ENCODE measurements at places on chromosomes 5 and 9.

DNA sequence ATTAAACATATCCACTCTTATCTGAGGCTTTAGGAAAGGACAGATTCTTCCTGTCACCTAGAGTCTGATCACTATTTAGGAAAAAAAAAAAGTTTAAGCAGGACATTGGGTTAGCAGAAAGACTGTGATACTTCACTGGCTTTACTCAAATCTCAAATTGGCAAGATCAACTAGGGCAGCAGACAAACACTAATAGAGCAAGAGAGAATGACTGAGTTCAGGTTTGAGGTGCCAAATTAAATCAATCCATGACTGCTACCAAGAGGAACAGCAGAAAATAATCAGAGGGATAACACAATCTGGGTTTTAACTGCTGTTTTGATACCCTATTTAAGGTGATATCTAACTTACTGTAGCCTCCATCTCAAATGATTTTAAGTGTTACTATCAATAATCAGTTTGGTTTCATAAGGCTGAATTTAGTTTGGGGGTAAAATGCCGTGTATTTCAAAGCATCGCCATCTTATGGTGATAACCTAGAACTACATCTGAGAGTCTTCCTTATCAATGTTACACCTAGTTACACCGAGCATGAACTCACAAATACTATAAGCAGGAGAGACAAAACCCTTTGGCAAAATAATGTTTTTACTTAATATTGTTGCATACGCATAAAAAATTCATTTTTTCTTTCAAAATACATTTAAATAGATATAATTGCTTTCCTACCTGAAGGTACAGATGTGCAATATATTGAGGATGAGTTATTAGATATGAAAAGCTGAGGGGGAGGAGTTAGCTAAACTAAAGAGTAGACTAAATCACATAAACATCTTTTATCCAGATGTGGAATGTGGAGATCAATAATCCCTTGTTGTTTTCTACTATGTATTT lies 286.4 kb upstream of the CDH12 start:
- no peak for DNase-seq

DNA sequence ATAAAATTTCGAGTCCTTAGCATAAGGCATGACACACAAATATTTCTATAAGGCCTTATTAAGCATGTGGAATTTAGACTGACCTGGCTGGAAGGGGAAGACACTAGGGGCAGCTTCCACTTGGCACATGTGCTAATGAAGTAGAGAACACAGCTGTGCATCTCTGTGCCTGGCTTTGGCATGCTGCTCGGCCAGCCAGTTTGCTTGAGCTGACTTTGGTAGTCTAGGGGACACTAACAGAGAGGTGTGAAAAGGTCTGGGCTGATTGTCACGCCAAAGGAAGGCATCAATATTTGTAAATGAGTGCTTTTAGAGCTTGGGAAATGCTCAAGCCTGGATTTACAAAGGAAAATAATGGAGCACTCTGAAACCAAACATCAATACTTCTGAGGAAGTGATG lies 723.7 kb downstream of the PRELID2 start:
- DNase-seq = no peak

DNA sequence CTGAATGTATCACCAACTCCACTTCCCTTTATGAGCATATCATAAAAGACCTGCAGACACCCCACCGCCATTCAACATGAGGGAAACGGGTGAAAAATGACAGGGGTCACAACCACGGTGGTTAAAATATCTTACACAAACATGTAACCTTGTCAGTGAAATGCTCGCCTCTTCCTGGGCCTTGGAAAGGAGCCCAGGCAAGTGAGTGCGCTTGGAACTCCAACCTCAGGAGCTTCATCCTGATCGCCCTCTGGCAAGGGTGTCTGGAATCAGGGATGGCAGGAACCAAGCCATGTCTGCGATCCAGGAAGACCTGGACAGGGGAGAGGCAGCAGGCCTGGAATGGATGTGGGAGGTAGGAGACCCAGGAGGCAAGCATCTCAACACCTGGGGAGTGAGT lies 282.7 kb downstream of the GAS1 start:
- DNase-seq = no peak

DNA sequence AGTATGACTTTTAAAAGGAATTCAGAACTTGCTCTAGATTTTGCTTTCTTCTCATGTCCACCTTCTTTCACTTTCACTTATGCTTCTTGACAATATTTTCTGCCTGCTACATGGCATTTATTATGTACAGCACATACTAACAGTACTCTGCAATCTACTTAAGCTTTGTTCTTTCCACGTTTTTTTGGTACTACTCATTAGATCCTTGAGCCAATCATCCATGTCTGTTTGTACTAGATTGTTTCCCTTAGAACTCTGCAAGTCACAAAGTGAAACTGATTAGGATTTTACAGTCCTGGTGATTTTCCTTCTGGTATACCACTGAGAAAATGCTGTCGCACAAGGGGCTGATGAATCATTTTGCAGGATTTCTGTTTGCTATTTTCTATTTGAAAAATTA lies 78.3 kb downstream of the PARP8 start:
- no peak for DNase-seq

- no peak for DNase-seq
Observed at GRCh38 chr9:78541868-78542443, 245.0 kb downstream of the PSAT1 start.

DNA sequence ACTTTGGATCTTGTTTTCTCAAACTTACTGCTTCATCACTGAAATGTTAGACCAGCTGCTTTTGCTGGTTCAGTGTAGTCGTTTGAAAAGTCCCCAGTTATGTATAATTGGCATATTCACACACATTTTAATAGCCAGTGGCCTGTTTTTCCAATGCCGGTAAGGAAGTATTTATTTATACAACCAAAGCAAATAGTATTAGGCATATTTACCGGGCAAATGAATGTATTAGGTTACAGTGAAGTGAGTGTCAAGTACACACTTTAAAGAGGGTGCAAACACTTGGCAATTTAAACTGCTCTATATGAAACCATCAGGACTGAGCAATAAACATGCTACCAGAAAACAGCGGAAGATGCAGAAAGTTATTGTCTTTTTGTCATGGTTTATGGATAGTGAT lies 242.9 kb downstream of the MCTP1 start:
- DNase-seq = no peak

DNA sequence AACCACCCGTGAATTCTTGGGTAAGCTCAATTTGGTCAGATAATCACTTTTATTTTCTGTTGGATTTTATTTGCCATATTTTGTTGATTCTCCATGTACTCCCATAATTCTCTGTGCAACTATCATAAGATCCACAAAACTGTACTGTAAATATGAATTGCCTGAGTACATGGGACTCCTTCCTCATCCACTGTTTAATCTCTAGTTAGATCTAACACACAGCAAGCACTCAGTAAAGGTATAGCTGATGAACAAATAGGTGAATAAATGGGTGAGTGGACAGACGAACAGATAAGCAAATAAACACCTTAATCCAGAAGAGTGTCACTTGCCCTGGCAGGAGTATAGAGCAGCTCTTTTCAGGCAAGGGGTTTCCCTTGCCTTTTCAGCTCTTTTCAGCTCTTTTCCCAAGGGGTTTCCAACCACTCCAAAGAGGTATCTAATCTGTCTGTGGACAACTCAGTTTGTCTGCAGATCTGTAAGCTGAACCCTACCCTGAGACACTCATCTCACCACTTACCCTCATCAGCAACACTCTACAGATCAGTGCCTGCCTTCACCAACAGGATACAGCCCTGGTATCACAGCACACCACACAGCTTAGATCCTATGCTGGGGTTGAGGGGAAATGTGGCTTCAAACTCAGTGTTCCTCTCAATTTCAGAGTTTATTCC lies 51.2 kb downstream of the SIL1 start:
- no peak for DNase-seq

- DNase-seq = no peak
Observed at GRCh38 chr5:180140571-180140970, 68.4 kb downstream of the RASGEF1C start.

GRCh38 chr5:58318468-58318867 lies 141.4 kb downstream of the PLK2 start:
- no peak for DNase-seq

DNA sequence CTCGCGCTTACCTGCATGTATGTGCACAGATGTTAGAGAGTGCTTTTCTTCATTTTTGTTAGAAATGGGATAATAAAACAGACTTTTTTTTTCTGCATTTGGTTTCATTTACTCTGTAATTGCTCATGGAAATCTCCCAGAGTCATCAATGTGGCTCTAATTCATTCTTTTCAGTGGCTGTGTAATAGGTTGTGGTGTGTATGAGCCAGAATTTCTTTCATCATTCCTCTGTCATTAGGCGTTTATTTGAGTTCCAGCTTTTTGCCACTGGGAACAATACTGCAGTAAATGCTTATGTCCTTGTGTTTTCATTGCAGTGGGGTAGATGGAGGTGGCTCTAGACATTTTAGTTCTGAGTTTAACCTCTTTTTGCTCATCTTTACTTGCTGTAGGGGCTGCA lies 118.9 kb downstream of the NXNL2 start:
- DNase-seq = no peak

GRCh38 chr5:30561771-30562170 lies 631.7 kb upstream of the CDH6 start:
- DNase-seq = no peak

GRCh38 chr5:133364936-133365707 lies 247.2 kb downstream of the FSTL4 start:
- DNase-seq = no peak

DNA sequence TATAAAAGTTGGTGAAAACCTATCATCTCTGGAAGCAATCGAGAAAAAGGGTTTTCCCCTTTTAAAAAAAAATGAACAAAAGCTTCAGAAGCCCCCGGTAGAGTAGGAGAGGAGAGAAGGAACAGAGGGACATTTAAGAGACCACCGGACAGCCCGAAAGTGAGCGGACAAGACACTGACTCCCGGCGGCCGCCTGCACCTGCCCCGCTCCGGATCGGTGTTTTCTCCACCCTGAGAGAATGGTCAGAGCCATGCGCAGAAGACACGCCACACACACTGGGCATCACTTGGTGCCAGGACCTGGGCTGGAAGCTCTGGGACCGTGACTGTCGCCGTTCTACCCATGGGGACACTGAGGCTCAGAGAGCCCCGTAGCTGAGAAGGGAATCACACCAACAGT lies 61.6 kb upstream of the SARDH start:
- DNase-seq = no peak

DNA sequence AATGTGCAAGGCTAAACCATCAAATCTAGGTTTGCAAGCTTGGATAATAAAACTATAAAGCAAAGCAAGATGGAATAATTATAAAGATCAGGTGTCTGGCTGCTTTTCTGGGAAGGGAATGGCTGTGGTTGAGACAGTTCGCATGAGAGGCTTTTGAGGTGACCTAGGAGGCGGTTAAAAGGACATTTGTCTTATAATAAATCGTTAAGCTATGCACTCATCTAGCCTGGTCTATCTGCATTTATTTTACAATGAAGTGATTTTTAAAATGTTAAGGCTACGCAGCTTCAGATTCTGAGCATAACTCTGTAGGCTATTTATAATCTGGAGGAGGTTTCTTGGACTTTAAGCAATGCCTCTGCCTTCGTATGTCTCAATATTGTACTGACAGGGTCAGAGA lies 29.4 kb upstream of the MAN2A1 start:
- DNase-seq = no peak

- no peak for DNase-seq
Observed at GRCh38 chr5:37839407-37840052, at the start of gene GDNF. Gene GDNF, minus strand, starts transcription at chr5:37840041. Its CDS starts 5,245 bp downstream, at chr5:37834796.

GRCh38 chr9:38344566-38345324 lies 47.8 kb upstream of the ALDH1B1 start:
- no peak for DNase-seq

DNA sequence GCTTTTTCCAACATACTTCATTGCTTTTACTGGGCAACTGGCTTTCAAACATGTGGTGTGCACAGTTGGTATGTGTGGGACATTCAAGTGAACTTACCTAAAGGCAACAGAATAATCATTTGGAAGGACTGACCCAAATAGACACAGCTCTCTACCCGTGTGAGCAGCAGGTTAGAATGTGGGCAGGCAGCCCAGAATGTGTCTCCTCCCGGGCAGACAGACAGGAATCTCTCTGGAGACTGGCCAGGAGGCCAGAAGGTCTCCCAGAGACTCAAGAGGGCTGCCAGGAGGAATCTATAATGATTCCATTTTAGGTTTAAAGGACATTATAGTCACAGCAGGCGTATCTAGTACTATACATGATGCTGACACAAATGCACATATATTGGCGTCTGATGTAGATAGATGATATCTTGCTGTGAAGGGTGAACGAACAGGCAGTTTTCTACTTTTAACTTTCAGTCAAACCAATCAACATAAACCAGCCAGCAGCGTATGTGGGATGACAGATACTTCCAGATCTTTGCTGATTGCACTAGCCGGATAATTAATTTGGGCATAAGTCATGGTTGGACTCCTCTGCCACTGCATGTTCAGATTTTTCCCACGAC lies 297.4 kb upstream of the ZNF608 start:
- DNase-seq = no peak

DNA sequence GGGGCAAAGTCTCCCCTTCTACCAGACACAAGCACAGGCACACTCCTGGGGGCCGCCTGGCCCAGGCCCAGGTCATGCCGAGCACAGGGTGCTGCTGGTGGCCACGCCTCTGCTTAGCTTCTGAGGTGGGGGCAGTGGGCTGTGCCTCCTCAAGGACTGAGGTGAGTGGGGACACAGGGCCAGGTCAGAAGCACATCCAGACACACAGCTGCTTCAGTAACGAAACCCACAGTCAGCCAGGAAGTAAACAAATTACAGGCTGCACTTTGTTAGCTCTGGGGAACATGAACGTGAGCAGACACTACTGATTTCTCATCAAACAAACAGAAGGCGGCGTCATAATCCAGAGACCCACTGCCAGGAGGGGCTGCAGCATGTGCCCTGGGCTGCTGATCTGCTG lies 192.4 kb downstream of the HSPA4 start:
- no peak for DNase-seq

DNA sequence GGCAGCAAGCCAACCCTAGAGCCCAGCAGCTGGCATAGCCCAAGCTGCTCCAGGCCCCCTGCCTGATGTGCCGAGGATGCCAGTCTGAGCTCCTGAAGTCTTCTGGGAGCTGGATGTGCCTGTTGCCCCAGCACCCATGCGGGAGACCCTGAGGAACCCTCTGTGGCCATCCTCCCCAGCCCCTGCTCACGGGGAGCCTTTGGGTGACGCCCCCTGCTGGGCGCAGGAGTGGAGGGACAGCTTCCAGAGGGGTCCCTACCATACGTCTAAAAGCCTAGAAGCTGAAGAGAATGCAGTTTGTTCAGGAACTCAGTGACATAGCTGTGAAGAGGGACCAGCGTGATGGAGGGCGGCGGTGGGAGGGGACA lies 33.1 kb upstream of the MVB12B start:
- DNase-seq = no peak

GRCh38 chr5:39319395-39319794 lies 44.9 kb downstream of the C9 start:
- no peak for DNase-seq

All from inflammatory macrophage treated with lipopolysaccharide for 1 hour (primary cell).